ENCODE measurements at places on chromosomes 4 and X.

GRCh38 chrX:15336023-15336413 is 695 bp upstream of the PIGA start:
- no peak for DNase-seq

DNA sequence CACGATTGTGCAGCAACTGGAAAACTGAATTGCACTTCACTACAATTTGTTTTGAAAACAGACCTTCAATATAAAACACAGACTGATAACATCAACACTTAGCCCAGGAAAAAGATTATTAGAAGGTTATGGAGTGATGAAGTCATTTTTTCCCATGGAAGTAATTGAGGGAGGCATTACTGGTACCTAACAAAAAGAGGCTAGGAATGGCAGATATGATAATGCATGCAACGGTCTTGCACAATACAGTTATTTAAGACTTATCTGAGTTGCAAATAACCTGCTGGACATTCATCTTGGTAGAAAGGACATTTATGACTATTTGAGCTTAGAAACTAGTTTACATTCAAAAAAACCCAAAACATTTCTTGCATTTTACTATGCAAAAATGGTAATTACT is 1031.9 kb downstream of the FAT4 start:
- DNase-seq, result no peak

DNA sequence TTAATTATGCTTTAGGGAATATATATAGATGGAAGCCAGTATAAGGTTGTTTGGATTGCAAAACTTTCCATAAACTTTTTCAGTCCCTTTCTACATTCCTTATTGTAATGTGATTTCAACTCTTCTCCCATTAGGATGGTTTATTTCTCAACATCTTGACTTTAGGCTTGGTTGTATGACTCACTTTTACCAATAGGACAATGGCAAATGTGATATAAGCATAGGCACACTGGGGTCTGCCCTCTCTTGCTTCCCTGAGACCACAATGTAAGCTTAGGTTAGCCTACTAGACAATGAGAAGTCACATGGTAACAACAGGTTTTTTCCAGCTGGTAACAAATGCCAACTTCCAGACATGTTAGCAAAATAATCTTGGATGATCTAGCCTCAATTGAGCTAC is 163.3 kb upstream of the RBPJ start:
- DNase-seq, result no peak

GRCh38 chr4:98448908-98449307 is 187.7 kb downstream of the RAP1GDS1 start:
- no peak for DNase-seq

- DNase-seq, result no peak
These were observed 36.6 kb upstream of the BTC start for GRCh38 chr4:74830928-74831327.

GRCh38 chr4:83392562-83392961 is 57.9 kb upstream of the HPSE start:
- DNase-seq, result no peak

DNA sequence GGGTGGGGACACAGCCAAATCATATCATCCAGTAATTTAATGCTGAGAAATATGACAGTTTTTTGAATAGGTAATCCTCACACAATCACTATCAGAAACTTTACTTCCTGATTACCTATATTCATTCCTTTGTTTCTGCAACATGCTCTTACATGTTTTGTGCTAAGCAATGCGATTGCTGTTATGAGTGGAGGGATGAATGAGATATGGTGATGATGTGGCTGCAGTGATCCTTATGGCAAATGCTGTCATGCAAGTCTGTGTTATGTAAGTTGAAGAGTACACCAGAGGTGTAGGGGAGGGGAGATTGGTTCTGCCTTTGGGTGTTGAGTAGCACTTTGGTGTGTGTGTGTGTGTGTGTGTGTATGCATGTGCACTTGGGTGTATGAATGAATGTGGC is 14.6 kb downstream of the HERC3 start:
- no peak for DNase-seq

DNA sequence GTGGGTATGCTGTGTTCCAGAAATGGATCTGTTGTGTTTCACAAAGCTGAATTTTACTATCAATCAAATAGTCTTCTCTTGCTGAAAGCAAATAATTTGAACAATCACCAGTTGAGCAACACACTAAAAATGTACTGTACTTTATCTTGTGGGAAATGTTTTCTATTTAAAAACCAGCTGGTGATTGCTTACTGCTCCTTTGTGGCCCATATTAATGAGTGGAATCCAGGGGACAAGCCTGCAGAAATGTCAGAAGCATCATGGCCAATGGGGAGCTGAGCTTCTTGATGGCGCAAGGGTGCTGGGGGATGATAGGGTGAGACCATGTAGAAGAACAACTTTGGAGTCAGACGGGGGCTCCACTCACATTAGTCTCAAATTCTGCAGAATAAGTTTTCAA is 346.2 kb downstream of the ARHGAP10 start:
- no peak for DNase-seq

GRCh38 chrX:97367125-97367524 is 483.4 kb downstream of the RPA4 start:
- no peak for DNase-seq

- no peak for DNase-seq
These were observed 35.1 kb downstream of the FAM114A1 start for GRCh38 chr4:38902695-38903094.

Data from activated CD8-positive, alpha-beta memory T cell treated with anti-CD3 and anti-CD28 coated beads for 1 hour (primary cell).